Stimulated activated CD8-positive, alpha-beta memory T cell treated with anti-CD3 and anti-CD28 coated beads, Interleukin-7, amount 100 ng/mL, for 1 hour (primary cell): ENCODE measurements at places on chromosomes 7 and 10.

DNA sequence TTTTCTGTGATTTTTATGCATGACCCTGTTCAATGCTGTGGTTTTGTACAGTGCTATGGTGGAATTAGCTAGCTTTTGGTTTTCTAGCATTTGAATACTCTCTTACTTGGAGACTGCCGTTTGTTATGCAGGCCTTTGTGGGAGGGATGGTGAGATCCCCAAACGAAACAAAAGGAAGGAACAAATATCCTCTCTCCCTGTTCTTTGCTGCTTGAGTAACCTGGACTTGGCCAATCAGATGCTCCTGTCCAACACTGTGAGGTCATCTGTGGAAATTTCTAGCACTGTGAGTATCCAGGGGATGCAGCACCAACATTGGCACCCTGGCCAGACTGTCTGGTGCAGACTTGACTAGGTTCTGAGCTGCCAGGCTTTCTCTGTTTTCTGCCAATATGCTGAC lies 314.4 kb downstream of the ANKRD30A start:
- no peak for DNase-seq

- no peak for DNase-seq
Measured at GRCh38 chr10:101066146-101066895, 4.5 kb downstream of the KAZALD1 start.

DNA sequence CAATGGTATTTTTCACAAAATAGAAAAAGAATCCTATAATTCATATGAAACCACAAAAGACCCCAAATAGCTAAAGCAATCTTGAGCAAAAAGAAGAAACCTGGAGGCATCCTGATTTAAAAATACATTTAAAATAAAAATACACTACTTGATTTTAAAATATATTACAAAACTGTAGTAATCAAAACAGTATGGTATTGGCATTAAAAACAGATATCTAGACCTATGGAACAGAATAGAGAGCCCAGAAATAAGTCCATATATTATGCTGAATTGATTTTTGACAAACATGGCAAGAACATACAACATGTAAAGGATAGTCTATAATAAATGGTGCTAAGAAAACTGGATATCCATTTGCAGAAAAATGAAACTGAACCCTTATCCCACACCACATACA lies 34.8 kb downstream of the CUBN start:
- DNase-seq = no peak

GRCh38 chr7:130142654-130143333 lies 62.4 kb downstream of the TMEM209 start:
- DNase-seq = no peak

GRCh38 chr7:36045830-36046341 lies 107.2 kb upstream of the EEPD1 start:
- no peak for DNase-seq

DNA sequence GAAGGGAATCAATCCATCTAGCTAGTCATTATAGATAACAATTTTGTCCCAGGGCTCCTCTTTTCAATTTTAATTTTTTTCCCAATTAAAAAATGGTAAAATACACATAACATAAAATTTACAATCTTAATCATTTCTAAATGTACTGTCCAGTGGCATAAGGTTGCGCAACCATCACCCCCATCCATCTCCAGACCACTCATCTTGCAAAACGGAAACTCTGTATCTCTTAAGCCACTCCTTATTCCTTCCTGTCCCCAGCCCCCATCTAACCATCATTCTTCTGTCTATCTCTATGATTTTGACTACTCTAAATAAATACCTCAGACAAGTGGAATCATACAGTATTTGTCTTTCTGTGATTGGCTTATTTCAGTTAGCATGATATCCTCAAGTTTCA lies 46.1 kb upstream of the RAB18 start:
- DNase-seq = no peak

GRCh38 chr7:39432368-39432767 lies 133.8 kb upstream of the YAE1 start:
- no peak for DNase-seq

DNA sequence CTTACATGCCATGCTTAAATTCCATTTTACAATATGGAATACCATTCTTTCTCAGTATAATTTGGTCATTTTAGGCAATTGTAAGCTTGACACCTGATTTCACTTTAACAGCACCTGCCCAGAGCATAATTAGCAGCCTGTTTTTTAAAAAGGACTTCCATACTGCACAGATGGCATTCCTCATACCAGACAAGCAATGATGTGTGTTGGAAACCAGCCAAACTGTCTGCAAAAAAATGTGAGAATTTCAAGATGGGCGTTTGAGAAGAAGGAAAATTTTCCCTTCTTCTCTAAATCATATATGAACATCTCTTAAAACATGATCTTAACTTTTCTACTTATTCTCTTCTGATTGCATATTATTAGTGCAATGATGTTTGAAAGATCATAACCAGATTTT lies 40.4 kb upstream of the AGMO start:
- no peak for DNase-seq
